ENCODE measurements at places on chromosomes 5 and 9.

- no peak overlapping the region for H3K27ac ChIP-seq
- no peaks in the 10 kb centered on the region for H3K27me3 ChIP-seq
- H3K36me3 ChIP-seq: no peaks in the 10 kb centered on the region
- no peak overlapping the region for H3K4me3 ChIP-seq
Observed at GRCh38 chr5:38453921-38454320, 102.5 kb downstream of the LIFR start.

DNA sequence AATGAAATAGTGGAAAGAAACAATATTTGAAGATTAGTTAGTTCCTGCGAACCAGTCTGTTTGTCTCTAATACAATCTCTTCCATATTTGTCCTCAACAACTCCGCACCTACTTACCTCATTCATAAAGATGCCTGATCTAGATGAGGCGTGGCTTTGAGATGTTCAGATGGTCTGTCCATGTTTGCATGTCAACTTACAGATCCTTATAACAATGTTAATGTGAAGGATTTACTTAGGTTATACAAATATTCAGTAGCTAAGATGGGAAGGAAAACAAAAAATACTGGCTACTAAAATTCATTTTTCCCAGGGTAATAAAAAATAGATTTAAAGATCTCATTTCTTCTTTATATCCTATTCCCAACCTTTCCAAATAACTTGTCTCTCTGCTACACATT, 8.3 kb downstream of the CDC14B start:
- no peak overlapping the region for H3K27ac ChIP-seq
- peaks cover 20% of the 10 kb centered on the region for H3K4me1 ChIP-seq
- DNase-seq: no peak
- H3K4me3 ChIP-seq: no peak overlapping the region
- H3K27me3 ChIP-seq: no peaks in the 10 kb centered on the region
- H3K36me3 ChIP-seq: no peaks in the 10 kb centered on the region

DNA sequence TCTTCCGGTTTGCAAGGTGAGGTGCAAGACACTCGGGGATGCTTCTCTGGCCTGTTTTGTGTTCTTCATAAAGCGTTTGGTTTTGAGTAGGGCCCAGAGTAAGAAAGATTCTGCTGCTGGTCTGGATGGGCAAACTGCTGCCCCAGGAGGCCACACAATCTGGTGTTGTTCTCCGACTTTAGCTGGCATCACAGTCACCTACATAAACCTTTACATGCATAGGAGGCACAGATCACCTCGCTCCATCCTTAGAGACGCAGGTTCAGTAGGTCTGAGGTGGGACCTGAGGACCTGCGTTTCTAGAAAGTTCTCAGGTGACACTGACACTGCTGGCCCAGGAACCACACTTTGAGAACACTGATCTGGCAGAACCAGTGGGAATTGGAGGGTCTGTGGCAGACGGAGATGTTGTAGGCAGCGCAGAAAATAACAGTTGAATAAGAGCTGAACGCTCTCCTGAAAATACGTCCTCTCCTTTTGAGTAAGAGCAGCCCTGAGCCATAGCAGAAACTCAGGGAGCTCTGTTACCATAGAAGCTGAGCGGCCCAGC, 3.9 kb upstream of the SLC6A3 start:
- H3K27me3 ChIP-seq: no peaks in the 10 kb centered on the region
- H3K36me3 ChIP-seq: no peaks in the 10 kb centered on the region
- H3K4me1 ChIP-seq: peaks cover 11% of the 10 kb centered on the region

DNA sequence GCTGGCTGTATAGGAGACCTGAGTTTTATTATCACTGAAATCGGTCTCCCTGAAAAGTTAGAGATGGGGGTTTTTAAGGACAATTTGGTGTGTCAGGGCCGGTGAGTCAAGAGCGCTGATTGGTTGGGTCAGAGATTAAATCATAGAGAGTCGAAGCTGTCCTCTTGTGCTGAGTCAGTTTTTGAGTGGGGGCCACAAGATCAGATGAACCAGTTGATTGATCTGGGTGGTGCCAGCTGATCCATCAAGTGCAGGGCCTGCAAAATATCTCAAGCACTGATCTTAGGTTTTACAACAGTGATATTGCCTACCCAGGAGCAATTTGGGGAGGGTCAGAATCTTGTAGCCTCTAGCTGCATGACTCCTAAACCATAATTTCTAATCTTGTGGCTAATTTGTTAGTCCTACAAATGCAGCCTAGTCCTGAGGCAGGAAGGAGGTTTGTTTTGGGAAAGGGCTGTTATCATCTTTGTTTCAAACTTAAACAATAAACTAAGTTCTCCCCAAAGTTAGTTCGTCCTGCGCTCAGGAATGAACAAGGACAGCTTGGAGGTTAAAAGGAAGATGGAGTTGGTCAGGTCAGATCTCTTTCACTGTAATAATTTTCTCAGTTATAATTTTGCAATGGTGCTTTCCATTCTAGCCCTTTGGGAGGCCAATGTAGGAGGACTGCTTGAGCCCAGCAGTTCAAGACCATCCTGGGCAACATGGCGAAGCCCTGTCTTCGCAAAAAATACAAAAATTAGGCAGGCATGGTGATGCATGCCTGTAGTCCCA, 31.6 kb upstream of the RFK start:
- no peaks in the 10 kb centered on the region for H3K36me3 ChIP-seq
- DNase-seq: no peak
- no peaks in the 10 kb centered on the region for H3K4me1 ChIP-seq
- no peaks in the 10 kb centered on the region for H3K27me3 ChIP-seq
- no peak overlapping the region for H3K4me3 ChIP-seq
- no peak overlapping the region for H3K27ac ChIP-seq

GRCh38 chr9:122186777-122187470, 27.2 kb downstream of the MORN5 start:
- H3K4me3 ChIP-seq: no peak overlapping the region
- no peak for DNase-seq
- H3K36me3 ChIP-seq: no peaks in the 10 kb centered on the region
- H3K27ac ChIP-seq: no peak overlapping the region

DNA sequence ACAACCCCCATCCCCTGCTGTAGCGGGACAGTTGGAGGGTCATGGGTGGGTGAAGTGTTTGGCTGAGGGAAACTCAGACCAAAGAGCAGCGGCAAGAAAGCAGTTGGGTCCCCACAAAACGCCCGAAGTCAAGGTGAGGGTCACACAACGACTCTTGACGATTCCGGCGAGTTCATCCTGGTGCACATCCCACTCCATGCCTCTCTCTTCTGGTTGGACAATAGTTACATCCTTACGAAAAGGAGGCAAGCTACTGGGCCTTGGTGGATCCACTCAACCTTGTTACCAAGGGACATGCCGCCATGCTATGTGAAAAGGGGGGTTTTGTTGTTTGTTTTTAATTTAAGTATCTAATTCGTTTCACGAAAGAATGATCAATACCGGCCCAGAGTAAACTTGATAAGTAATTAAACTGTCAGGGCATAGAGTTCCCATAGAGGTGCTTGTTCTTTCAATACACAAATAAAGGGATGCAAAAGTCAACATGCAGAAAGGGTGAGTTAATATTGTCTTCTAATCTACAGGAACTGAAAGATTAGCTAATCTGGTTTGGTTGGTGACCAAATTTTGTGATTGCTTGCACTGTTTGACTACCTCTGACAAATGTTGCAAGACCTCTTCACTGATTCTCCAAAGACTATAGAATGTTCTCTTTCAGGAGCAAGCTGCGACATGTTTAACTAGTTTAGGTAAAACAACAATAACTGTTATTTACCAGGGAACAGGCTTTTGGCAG, 732 bp upstream of the SMIM15 start:
- peak overlapping the region; percentile 94 for H3K27ac ChIP-seq
- H3K27me3 ChIP-seq: no peaks in the 10 kb centered on the region
- H3K36me3 ChIP-seq: no peaks in the 10 kb centered on the region
- H3K4me3 ChIP-seq: peak overlapping the region; percentile 94
- H3K4me1 ChIP-seq: peaks cover 33% of the 10 kb centered on the region
- no peak for DNase-seq

All from vagina (tissue), 2 donors.